ENCODE measurements at places on chromosomes 5 and 9.

DNA sequence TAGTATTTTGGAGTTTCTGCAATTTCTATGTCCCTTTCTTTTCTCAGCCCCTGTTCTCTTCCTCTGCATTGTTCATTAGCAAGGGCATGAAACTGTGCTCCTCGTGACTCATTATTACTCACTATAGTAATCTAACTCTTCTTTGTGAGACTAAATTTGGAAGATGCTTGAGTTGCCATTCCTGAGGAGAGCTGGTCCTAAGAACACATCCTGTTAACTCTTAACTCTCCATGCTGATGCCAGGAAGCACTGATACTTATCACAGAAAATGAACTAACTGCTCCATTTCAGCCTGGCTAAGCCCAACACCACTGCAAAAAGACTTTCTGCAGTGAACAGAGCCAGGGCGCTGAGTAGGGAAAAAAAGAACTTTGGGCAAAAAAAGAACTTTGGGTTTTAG lies 10.6 kb upstream of the CSNK1A1 start:
- no peak for DNase-seq

DNA sequence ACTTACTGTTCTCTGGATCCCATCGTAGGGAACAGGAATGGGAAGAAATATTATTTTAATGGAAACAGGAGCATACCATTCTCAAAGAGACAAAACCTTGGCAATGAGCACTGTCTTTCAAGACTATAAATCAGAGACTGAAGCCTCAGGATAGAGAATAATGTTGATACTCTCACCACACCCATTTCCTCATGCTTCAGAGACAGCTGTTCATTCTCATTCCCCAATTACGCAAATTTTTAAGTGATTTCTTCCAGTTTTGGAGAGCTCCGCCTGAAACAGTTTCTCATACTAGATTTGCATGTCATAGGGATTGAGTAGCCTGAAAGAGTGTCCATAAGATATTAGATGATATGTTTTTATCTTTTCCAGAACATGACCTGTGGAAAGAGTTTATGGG lies 290.5 kb upstream of the RASA1 start:
- no peak for DNase-seq

DNA sequence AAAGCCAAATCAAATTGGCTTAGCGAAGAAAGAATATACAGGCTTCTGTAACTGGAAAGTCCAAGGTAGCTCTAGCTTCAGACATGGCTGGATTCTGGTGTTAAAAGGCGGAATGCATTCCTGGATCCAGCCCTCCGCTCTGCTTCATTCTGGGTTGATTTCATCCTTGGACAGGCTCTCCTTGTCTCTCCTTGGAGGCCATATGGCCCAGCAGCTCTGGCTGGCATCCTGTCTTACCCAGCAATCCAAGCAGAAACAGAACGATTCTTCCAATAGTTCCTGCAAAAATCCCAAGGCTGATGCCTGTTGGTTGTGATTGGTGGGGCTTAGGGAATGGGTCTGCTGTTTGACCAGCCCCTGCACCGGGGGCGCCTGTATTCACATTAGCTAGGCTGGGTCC lies 37.0 kb upstream of the SAP30L start:
- no peak for DNase-seq

- DNase-seq, result no peak
Observed at GRCh38 chr5:109693535-109694400, 4.0 kb downstream of the MAN2A1 start.

- DNase-seq, result no peak
Observed at GRCh38 chr5:127907907-127908306, 175.7 kb upstream of the SLC12A2 start.

DNA sequence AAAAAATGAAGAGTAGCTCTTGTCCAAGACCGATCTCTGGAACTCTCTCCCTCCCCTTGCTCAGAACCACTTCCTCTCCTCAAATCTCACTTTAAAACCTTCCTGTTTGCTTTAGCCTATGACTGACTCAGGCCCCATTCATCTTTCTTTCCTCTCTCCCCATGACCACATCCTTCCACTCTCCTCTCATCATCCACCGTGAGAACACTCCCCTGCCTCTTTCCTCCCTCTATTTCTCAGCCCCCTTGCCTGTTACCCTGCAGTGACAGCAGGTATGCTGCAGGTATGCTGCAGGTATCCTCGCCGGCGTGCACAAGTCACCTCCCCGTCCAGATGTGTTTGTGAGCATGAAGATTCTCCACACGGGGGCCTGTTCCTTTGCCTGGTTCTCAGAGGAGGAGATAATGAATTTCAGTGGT lies 505.3 kb downstream of the CCDC171 start:
- DNase-seq, result no peak

DNA sequence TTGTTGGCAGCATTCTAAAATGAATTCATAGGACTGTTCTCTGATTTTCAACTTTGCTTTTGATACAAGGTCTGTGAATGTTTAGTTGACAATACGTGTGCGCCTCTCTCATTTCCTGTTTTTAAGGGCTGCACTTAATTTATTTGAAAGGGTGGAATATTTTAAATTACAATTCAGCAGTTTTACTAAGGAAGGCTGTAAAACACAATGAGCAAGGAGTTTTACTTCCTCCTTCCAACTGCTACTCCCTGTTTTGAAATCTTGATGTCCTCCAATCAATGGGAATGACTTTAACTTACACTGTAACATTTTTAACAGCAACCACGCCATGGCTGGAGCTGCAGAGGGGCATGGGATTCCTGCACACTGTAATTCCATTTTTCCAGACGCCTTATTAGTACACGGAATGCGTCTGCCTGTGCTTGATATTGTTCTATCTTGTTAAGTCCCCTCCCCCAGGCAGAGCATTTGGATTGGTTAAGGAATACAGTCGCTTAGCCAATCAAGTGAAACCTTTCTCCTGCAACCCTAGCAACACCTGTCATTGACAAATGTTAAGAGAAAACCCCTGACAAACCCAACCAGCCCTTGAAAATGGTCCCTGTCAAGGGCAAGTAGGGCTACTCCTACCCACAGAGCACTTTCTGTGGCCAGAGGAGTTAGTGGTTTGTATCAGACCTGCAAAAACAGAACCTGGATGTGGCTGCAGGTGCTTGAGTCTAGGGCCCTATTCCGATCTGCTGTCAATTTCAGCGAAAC lies 12.5 kb upstream of the ZSWIM6 start:
- no peak for DNase-seq

DNA sequence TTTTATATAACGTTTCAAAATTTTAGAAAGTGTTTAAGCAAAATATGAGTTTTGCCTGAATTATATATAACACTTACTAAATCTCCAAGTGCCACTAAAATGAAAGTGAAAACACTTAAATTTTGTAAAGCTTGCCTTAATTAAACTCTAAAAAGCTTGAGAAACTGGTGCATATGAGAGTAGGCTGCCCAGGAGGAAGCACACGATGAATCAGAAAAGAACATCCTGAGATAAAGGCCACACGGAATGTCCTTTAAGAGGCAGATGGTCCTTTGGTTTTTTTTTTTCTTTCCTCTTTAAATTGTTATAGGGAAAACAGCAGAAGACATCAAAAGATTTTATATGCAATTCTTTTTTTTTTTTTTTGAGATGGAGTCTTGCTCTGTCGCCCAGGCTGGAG lies 60.3 kb downstream of the HABP4 start:
- DNase-seq, result no peak

DNA sequence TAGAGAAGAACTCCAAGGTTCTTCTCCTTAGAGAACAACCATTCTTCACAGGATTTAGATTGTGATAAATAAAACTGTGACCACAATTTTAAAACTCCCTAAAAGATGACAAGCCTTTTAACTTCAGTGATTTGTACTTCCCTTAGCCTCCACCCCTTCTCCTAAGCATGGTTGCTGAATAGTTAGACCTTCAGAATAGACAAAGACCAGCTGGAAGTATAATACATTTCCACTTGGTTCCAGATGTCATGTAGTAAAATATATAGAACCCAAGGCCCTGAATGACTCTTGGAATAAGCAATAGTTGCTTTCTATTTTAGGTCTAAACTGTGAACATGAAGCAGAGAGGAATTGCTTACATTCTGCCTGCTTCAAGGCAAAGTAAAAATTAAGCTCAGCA lies 208.7 kb downstream of the ARRDC3 start:
- DNase-seq, result no peak

GRCh38 chr5:135246923-135247795 lies 151.9 kb downstream of the MACROH2A1 start:
- no peak for DNase-seq

DNA sequence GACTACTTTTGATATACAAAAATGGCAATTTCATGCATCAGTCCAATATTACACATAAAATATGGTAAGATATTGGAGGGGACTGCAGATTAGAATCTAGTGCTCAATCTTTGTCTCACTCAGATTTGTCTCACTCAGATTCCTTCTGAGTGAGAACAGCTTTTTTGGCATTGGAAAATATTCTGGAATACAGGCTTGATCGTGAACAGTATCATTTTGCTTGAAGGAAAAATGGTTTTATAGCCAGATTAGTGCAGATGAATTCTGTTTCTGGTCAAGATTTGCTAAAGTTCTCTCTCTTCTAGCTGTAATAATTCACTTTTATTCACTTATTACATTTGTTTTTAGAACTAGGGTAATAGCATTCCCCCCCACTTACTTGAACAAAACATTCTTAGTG lies 51.2 kb downstream of the MAN2A1 start:
- DNase-seq, result no peak

GRCh38 chr5:71943874-71944273 lies 163.4 kb upstream of the MAP1B start:
- no peak for DNase-seq

- DNase-seq, result no peak
Observed at GRCh38 chr9:108478431-108479332, 377.1 kb downstream of the ACTL7B start.

- peak; percentile 50 for DNase-seq
Observed at GRCh38 chr5:76292620-76293322, 110.3 kb upstream of the IQGAP2 start.

GRCh38 chr5:160641405-160641804 lies 210.6 kb downstream of the ATP10B start:
- no peak for DNase-seq

DNA sequence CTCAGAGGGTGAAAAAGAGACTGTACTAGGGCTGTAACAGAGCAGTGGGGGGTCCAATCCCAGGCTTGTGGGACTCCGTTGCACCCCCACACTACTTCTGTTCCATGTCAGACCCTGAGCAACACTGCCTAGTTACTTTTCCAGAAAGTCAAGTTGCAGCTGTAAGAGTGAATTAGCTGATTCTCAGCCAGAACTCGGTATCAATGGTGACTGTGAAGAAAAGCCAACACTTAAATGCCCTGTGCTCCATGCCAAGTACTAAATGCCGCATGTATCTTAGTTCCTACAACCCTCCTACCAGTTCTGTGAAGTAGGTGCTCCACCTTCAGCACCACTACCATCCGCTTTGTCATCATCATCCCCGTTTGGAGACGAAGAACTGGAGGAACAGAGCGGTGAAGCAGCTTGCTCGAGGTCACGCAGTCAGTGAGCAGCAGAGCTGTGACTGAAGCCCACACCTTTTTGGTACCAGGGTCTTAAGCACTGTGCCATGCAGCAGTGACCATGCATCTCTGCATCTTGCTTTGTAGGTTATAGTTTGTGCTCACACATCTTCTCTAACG lies 64.3 kb downstream of the NSG2 start:
- no peak for DNase-seq

GRCh38 chr5:15496886-15497285 lies 3.1 kb upstream of the FBXL7 start:
- no peak for DNase-seq

DNA sequence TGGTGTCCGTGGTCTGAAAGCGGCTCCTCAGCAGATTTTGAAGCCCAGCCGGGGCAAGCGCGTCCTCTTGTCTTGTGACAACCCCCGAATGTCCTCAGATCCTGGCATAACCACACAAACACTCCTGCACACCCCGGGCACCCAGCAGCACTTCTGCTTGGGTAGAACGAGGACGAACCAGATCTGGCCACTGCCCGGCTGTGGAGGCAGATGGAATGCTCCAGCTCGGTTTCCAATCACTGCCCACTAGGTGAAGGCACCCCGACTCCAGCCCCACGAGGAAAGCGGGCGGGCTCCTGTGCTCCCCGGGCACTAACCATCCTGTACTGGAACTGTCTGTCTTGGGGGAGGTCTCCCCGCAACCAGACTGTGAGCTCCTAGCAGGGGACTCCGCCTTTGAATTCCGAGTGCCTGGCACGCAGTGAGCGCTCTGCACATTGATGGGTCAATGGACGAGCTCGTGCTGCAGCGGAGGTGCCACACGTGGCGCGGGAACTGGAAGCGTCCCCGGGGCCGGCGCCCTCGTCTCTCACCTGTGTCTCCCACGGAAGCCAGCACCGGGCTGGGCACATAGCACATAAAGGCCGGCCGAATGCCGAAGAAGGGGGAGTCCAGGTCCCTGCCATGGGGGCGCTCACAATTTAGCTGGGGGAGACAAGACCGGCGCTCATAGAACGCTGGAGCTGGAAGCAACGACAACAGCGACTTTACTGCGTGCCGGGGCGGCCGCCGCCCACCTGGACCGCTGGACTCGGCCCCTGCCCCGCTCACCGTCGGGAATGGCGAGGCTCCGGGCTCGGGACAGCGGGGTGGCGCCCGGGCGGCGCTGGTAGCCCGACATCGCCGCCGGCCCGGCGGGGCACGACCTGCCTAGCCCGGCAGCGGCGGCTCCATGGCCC lies 608 bp downstream of the ENTR1 start:
- DNase-seq, result peak; percentile 25

All from KG1 (cell line).